Cortex of kidney (tissue), 1 donor: ENCODE measurements at places on chromosomes 16 and 17.

GRCh38 chr17:77343031-77343800 lies 202.4 kb downstream of the SEC14L1 start:
- DNase-seq, result no peak

DNA sequence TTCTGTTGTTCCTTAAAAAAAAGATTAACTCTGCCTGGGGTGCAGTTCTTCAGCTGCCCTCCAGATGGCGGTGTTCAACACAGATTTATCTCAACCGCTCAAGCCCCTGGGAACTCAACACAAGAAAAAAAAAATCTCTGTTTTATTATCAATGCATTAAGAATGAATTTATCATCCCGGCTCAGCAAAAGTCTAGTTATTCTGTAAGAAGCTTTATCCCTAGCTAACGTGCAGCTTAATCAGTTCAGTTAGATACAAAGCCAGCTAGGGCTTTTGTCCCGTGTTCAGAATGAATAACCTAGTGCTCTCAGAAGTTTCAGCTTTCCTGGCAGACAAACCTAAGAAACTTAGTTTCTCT lies 475.9 kb upstream of the CCL2 start:
- no peak for DNase-seq

DNA sequence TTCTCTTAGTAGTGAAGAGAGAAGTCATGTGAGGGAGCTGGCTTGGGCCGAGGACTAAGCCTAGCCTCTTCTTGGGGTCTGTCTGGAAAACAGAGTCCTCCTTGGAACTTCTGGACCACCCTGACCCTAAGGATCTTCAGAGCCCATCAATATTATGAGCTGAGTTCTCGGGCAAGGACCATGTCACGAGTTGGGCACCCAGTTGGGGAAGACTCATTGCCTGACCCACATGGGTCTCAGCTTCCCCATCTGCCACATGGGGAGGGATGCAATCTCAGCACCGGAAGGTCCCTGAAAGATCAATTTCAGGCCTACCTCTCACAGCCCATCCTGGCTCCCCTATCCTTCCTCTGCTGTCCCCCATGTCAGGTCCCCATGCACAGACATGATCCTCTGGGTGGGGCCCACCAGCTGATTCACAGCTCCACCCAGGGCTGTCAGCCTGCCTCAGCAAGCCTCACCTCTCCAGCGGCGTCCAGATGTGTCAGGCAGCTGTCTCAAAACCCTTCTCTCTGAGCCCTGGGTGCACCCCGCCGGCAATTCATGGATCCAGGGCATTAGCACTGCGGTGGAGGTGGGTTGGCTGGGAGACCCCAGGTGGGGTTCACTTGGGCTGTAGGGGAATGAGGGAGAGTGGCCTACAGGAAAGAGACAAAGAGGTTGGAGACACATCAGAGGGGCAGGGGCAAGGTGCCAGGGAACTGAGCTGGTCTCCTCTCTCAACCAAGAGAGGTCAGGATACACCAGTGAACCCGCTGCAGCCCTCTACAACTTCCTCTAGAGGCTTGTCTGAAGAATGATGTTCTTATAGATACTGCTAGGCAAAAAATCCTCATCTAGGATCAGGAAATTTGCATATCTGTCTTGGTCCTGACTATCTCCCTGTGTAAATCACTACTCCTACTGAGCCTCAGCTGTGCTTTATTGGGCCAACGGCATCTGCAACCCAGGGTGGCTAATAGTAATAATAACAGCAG lies 1.8 kb downstream of the NLRP1 start:
- no peak for DNase-seq

GRCh38 chr17:60106340-60107059 lies 27.8 kb upstream of the HEATR6 start:
- DNase-seq, result no peak

DNA sequence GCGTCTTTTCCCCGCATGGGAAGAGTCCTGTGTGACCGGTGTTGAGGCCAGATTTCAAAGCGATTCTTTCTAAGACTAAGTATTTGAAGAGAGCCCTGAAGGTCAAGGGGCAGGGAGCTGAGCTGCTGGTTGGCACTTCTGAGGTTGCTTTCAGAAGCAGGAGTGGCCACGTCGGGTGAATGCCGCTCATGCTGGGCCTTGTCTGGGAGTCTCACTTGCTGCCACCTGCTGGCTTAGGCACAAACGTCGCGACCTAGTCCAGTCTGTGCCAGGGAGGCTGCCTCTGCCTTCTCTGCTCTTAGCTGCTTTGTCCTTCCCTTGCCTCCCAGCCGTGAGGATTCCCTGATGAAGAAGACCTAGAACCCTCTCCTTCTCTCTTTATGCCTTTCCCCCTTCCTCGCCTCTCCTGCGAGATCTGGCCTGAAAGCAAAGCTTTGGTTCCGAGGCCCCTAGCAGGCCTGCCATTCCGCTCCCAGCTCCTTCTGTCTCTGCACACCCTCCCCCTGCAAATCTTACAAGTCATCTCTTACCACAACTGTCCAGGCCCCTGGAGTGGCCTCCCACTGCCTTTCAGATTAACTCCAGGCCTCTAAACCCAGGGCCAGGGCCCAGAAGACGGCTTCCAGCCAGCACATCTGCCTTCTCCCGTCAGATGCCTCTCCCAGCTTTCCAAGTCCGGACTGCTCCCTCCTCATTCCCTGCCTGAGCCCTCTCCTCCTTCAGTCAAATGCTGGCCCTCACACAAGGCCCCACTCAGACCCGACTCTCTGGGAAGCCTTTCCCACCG lies 11.4 kb downstream of the CTNS start:
- DNase-seq, result no peak

GRCh38 chr17:48551596-48552465 lies 6.9 kb upstream of the HOXB2 start:
- no peak for DNase-seq

GRCh38 chr16:73771196-73772064 lies 525.2 kb upstream of the PSMD7 start:
- no peak for DNase-seq

GRCh38 chr16:15857724-15858560 lies 1.1 kb upstream of the MYH11 start:
- no peak for DNase-seq

DNA sequence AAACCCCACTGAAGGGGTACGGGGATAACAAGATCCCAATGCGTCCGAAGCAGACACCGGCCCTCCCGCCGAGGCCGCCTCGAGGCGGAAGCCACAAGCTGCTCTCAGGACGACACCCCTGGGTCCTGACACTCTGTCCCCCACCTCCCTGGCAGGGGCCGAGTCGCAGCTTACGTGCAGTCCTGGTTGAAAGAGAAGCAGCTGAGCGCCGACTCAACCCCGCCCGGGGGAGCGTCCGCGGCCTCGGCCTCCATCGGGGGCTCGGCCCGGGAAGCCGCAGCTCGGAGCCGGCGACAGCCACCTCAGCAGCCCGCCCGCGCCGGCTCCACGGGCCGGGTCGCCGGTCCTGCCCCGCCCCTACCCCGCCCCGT lies at the start of gene WIPI1:
TSS of gene WIPI1 (minus strand) at position 329 of the 371 bp plus-strand sequence. CDS start at position 254, 75 bp downstream.
- DNase-seq, result no peak

DNA sequence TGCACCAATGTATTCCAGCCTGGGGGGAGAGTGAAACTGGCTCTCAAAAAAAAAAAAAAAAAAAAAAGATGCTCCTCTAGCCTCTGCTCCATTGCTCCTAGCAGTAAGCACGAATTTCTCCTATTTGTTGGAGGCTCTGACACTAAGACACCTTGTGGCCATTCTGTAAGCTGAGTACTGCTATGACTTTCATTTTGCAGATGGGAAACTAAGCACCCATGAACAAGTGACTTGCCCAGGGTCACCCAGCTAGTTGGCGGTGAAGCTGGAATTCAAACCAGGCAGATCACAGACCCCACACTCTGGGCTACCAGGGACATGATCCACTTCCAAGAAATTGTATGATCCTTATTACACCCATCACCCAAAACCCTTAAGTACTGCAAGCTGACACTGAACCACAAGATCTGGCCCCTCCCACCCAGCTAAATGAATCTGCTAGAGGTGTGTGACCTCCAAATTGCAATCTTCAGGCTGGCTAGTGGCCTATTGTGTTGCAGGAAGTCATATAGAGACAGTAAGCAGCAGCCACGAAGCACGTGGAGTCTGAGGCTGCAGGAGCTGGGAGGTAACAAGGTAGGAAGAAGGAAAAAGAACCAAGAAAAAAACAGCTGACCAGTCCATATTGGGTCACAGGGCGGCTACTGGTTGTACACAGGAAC lies 209.4 kb downstream of the XYLT1 start:
- DNase-seq, result no peak

- no peak for DNase-seq
These were observed 53.9 kb upstream of the TOB1 start for GRCh38 chr17:50920041-50920410.

- DNase-seq, result no peak
These were observed 8.1 kb downstream of the SLC5A11 start for GRCh38 chr16:24853830-24854229.

DNA sequence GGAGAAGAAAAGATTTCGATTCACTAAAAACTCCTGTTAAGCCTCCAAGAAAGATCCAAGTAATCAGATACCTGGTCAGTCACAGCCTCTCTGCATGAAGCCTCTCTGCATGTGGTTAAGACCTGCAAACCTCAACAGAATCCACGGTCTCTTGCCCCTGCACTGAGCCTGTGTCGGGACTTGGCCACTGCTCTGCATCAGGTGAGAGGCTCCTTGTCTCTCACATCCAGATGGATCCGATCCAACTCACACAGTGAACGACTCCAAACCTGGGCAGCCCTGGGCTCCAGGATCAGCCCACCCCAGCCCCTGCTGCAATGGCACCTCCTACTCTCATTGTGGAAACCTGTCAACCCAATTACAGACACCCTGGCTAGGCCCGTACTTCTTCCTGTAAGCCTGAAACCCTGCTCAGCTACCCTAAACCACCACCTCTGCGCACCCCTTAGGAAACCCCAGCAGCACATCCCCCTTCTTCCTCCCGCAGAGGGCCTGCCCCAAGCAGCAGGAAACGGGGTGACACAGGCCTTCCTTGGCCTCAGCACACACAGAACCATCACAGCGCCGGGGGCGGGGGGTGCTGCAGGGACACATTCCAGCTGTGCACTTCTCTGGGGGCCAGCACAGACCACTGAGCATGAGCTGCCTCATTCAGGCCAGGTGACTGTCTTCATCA lies 129.5 kb downstream of the ANKRD11 start:
- DNase-seq, result no peak

GRCh38 chr16:83842291-83842690 lies 34.5 kb downstream of the HSBP1 start:
- no peak for DNase-seq

- DNase-seq, result no peak
These were observed 8.0 kb upstream of the FASN start for GRCh38 chr17:82105882-82106687.

- DNase-seq, result no peak
These were observed 10.7 kb downstream of the GINS2 start for GRCh38 chr16:85678016-85678415.

- DNase-seq, result no peak
These were observed 59.7 kb downstream of the RNF112 start for GRCh38 chr17:19470530-19471261.

DNA sequence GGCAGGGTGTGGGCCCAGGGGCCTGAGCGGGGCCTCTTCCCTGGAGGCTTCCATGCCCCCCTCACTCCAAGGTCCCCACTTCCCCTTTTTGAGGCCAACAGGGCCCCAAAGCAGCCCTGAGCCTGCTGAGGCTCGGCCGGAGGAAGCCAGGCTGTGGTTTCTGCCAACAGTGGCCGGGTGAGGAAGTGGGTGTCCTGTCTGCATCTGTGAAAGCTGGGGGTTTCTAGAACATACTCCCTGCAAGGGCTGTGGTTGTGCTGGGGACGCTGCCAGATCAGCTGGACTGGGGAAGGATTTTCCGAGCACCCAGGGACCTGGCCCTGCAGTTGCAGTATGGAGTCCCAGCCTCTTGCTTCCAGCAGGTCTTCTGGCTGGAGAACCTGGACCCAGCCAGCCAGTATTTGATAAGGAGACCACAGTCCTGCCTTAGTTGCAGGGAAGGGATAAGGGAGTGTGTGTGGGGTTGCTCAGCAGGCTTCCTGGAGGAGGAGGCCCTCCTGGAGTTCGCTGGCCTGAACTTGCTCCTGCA lies 15.7 kb downstream of the ADCY7 start:
- DNase-seq, result no peak

GRCh38 chr16:8251298-8251697 lies 339.0 kb downstream of the TMEM114 start:
- no peak for DNase-seq
